Activated naive CD4-positive, alpha-beta T cell treated with anti-CD3 and anti-CD28 coated beads, Interleukin-2, amount 50 U/mL, for 72 hours (primary cell): ENCODE measurements at places on chromosomes 1 and 21.

- DNase-seq, result no peak
These were observed 107.2 kb downstream of the KCNK1 start for GRCh38 chr1:233721004-233721595.

GRCh38 chr1:222784916-222785315 lies 29.9 kb upstream of the DISP1 start:
- no peak for DNase-seq

DNA sequence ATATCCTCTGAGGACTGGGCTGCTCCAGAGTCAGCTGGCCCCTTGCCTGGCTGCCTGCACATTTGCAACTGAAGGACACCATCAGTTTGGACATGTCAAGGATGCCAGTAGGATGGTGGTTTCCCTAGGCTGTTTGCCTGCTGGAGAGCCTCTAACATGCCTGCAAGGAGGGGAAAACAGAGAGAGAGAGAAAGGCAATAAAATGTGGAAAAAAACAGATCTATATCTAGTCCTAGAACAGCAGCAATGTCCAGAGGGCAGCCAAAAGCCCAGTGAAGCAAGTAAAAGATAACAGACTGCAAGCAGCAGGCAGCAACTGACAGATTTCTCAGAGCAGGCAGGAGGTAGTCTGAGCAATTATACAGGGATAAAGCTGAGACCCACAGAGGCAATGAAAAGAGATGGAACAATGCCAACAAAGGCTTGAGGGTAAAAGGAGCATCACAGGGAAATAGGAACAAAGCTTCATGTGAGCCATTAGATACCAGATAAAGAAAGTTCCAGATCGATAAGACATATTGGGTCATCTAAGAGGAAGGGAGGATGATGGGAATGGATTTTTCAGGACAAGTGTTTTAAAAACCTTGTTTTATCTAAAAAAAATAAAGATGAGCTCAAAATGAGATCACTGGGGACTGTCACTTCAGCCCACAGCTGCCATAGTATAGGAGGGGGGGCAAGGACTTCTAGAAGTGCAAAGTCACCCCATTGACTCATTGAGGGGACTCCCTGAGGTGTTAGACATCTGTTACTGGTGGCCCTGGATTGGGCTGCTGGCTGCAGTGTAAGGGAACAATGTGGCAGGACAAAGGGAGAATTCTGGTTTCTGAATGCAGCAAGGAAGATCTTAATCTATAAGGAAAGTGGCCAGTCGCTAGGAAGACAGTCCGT lies 38.6 kb upstream of the GADD45A start:
- no peak for DNase-seq

DNA sequence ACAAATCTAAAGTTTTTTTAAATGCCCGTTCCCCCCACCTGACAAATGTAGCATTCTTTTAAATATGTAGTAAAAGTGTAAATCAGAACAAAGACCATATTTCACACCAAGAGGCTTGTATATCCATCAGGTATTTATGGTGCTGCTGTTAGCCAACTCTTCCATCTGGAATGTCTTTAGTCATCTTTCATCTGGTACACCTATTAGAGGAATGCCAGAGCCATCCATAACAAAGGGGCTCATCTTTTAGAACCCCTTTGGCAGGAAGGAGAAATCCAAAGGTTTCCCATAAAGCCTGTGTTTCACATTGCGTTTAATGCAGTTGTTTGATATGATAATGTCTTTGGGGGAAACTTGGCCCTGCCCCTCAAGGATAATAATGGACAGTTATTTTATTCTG lies 79.3 kb upstream of the C1orf87 start:
- DNase-seq, result no peak

- no peak for DNase-seq
These were observed 95.7 kb upstream of the VANGL1 start for GRCh38 chr1:115545791-115546733.

- DNase-seq, result no peak
These were observed 135.2 kb downstream of the PSMG1 start for GRCh38 chr21:39048064-39048463.

DNA sequence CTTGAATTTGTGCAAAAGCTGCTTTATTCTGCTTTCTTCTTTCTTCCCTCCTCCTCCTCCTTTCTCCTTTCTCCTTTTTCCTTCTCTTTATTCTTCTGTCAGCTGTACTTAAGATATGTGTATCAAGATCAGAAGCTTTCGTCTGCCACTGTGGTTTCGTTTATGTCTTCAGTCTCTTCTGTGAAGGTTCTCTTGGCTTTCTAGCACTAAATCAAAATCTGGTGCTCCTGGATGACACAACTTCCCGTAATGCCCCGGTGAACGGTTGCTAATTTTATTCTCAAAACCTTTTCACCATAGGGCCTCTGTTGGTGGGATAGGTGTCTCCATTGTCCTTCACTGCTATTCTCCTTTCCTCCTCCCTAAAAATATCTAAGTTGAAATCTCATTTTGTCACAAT lies 5.0 kb downstream of the ATF6 start:
- no peak for DNase-seq

GRCh38 chr1:245800901-245801605 lies 646.3 kb downstream of the KIF26B start:
- DNase-seq, result no peak

DNA sequence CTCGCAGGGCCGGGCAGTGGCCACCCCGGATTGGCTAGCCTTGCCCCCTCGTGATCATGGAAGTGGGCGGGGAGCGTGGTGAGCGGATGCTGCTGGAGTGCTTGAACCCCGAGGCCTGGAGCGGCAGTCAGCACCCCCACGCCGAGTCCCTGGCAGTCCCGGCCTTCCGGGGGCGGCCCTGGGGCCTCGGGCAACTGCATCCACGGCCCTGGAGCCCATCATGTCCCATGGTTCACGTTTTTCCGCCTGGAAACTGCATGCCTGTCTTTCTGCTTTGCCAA lies 45.6 kb downstream of the CDC7 start:
- no peak for DNase-seq
